ENCODE measurements at places on chromosomes 7 and 10.

DNA sequence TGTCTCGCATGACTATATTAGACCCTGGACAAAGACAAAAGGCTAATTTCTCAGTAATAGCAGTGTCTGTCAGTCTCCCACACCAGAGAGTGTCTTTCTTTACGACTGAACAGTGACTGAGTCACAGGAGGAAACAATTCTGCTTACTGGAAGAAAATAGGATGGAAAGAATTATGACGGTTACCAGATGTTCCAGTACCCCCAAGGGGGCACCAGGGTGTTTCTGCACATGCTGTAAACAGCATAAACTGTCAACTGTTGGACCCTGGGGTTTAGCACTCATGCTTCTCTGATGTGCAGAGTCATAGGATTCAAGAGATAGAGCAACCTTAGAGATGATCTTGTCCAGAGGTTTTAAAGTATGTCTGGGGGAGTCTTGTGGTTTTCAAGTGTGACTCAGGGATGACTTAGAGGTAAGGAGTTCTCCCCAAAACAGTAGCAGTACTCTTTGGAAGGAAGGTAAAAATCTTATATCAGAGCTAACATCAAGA is 291.7 kb downstream of the THSD7A start:
- no peak for DNase-seq

GRCh38 chr10:131216681-131217230 is 94.8 kb downstream of the TCERG1L start:
- DNase-seq = no peak

DNA sequence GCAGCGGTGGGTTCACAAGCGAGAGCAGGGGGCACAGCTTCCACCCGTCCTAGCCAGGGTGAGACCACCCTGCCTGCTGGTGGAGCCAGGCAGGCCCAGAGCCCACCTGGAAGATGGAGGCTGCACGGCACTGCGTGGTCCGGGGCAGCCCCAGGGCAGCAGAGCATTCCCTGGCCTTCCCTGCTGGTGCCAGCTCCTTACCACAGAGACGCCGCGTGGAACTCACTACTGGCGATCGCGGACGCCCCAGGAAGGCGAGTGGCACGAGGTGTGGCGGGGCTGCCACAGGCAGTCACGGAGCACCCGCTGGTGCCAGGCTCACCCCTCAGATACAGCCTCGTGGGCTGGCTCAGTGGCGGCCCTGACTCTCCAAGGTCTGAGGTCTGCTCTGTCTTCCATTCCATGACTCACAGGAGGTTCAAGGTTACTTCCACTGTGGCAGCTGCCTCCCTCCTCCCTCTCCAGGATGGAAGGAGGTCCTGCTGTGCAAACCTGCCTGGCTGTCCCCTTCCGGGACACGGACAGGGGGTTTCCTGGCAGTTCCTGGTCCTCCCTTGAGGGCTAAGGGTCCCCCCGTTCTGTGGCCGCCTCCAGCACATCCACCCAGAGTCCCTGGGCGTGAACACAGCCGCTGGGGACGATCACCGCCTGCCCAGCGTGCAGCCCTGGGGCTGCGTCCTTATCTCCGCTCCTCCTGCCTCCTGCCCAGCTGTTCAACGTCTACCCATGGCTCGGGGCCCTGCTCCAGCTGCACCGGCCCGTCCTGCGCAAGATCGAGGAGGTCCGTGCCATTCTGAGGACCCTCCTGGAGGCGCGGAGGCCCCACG is 3.1 kb downstream of the CYP2W1 start:
- DNase-seq = peak; percentile 67

GRCh38 chr10:67794256-67794655 is 43.7 kb downstream of the DNAJC12 start:
- DNase-seq = no peak

- DNase-seq = peak; percentile 9
These were observed 403 bp downstream of the CDK6 start for GRCh38 chr7:92835851-92836488.

- no peak for DNase-seq
These were observed 31.0 kb downstream of the NUP42 start for GRCh38 chr7:23212841-23213240.

DNA sequence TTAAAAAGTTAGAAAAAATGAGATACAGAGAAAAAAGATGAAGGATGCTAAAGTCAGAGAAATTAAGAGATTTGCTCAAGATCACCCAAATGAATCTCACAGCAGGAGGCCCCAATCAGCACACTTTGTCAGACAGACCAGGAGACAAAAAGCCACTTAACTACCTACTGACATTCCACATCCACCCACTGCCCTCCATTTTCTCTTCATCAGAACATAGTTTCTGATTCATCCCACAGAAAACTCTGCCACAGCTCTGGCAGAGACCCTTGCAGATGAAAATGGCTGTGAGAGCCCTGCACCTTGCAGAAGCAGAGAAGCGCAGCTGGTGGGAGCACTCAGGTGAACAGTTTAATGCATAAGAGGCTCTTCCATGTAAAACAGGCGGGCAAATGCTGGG is 26.6 kb downstream of the DGKI start:
- DNase-seq = no peak

GRCh38 chr10:102455893-102456471 is 4.6 kb upstream of the C10orf95 start:
- no peak for DNase-seq

DNA sequence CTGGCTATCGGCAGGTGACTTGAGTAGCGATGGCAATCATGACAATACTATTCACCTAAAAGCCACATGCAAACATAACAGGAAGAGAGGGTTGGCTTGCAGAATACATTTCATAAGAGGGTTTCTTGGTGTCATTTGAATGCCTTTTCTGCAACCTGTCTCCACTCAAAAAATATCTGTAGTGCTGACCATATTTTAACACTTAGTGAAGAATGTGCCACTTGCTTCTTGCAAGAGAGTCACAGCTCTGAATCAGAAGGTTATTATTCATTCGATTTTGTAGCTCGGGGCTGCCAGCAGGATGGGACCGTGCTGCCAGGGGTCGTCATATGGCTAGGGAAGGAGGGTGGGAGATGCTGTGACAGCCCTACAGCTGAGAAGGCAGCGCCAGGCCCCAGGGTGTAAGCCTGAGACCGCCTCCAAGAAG is 152.0 kb upstream of the PITRM1 start:
- DNase-seq = no peak

GRCh38 chr10:119139464-119140067 is 25.9 kb downstream of the SFXN4 start:
- peak; percentile 68 for DNase-seq

Data from ovary (tissue), 10 donors.